ENCODE measurements at places on chromosomes 7 and 10.

DNA sequence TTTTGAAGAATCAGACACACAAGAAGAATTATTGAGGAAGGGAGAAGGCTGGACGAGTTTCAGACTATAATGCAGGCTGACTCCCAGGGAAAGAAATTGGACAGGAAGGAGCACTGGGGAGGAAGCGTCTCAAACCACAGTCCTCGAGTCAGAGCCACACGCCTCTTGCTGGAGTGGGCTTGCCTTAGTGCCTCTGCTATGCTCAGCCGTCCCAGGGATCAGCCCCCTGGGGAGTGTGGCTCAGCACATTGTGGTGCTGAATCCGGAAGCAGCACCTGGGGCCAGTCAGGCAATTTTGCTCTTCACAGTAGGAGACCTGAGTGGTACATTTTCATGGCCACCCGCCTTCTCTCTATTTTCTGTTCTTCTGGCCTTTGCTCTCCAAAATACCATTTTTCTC lies 67.4 kb upstream of the SLC35G1 start:
- DNase-seq: no peak

- no peak for DNase-seq
Observed at GRCh38 chr7:15323550-15323949, 238.3 kb downstream of the AGMO start.

- DNase-seq: no peak
Observed at GRCh38 chr7:111356941-111357340, 205.4 kb downstream of the IMMP2L start.

DNA sequence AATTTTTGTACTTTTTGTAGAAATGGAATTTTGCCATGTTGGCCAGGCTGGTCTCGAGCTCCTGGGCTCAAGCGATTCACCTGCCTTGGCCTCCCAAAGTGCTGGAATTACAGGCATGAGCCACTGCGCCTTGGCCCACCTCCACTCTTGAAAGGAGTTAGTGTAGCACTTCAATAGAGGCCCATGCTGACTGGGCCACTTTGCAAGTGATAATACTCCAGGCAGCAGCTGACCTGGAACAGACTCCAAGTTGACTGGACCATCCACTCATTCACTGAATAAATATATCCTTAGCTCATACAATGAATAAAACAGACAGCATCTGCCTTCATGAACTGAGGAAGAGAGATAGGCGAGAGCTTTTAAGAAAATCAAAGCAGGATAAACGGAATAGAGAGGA lies 14.7 kb downstream of the CPVL start:
- no peak for DNase-seq

- DNase-seq: no peak
Observed at GRCh38 chr7:13981070-13981469, 8.4 kb downstream of the ETV1 start.

DNA sequence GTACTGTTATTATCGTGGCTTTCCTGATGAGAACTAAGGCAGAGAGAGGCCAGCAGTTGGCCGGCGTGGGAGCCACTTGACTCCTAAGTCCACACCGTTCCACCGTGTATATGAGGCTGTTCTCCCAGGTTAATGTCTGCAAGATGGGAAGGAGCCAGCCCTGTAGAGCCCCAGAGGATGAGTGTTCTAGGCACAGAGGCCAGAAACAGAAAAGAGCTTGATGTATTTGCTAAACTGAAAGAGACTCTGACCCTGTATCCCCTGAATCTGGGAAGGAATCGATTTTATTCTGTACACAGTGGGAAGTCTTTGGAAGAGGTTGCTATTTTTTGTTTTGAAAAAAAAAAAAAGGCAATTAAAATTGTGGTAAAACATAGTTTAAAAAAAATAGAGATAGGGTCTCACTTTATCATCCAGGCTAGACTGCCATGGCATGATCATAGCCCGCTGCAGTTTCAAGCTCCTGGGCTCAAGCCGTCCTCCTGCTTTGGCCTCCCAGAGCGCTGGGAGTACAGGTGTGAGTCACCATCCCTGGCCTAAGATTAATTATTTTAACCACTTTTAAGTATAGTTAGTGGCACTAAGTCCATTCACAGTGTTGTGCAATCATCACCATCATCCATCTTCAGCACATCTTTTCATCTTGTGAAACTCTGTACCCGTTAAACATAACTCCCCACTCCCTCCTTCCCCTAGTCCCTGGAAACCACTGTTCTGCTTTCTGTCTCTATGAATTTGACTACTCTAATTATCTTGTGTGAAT lies 348.8 kb downstream of the SDK1 start:
- DNase-seq: no peak

GRCh38 chr7:91239171-91239604 lies 25.0 kb upstream of the FZD1 start:
- no peak for DNase-seq

DNA sequence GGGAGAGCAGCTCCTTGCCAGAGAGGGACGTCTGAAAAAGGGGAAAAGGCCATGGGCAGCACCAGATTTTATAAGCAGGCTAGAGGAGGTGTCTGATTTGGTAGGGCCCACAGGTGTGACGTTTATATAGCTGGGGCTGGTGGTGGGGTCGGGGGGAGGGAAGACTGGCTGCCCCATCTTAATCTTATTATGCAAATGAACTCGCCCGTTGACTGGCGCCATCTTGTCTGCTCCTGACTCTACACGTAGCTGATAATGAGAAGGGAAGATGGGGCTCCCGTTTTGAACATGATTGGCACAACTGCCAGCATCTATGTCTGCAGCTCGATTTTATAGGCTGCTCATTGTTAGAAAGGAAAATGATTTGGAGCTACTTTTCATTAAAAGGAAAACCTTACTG lies 28.6 kb upstream of the CADPS2 start:
- DNase-seq: no peak

- DNase-seq: no peak
Observed at GRCh38 chr7:33190688-33191304, 61.4 kb downstream of the BBS9 start.

DNA sequence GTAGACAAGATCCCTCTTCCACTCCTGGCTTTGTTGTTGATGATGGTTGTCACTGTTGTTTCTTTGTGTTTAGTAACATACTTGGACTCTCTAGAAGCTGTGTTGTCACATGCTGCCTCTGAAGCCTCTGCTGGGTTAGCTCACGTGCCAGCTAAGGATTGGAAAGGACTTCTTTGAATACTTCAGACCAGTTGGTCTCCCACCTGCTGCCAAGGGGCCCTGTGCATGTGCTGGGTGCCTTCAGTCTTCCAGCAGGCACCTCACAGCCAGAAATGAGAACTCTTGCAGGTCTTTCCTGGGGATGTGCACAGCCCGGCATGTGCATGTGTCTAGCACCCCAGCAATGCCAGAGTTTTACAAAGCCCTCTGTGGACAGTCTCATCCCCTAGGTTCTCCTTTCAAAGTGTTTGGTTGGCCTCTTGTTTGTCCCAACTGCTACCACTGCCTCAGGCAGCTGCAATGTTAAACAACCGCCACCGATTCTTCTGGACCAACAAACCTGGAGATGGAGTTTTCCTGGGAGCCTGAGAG lies 21.7 kb upstream of the NCAPG2 start:
- DNase-seq: no peak

- no peak for DNase-seq
Observed at GRCh38 chr7:44280636-44280992, 44.8 kb downstream of the CAMK2B start.

GRCh38 chr7:91396-92175 lies 100.8 kb upstream of the FAM20C start:
- DNase-seq: no peak

DNA sequence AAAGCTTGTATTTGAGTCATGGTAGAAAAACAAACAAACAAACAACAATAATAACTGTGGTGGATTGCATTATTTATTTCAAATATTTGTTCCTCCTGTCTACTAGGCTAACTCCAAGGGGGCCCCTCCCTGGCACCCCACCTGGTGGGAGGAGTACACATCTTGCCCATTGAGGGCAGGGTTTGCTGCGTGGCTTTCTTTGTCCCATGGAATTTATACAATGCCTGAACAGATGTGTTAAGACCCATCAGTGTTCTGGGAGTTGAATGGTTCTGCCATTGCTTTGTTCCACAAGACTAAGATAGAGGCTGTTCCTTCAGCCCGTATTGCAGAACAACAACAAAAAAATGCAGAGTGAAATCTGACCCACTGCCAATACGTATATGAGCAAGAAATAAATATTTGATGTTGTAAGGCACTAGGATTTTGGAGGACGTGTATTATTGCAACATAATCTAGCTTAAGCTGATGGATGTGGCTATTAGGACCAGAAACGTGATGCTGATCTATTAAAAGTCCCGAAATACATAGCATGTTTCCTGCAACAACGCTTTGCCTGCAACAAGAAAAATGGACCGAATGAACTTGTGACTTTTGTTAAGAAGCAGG lies 119.1 kb upstream of the JCAD start:
- DNase-seq: no peak

- DNase-seq: peak; percentile 30
Observed at GRCh38 chr7:121369462-121369861, 26.6 kb downstream of the FAM3C start.

GRCh38 chr10:5457741-5458140 lies 41.6 kb downstream of the CALML5 start:
- DNase-seq: no peak

GRCh38 chr10:111297351-111297848 lies 220.6 kb downstream of the ADRA2A start:
- no peak for DNase-seq

- no peak for DNase-seq
Observed at GRCh38 chr10:126928274-126928673, 23.0 kb downstream of the DOCK1 start.

- no peak for DNase-seq
Observed at GRCh38 chr7:116661865-116662264, 10.1 kb upstream of the MET start.

GRCh38 chr10:98259606-98260315 lies 8.2 kb downstream of the LOXL4 start:
- no peak for DNase-seq

DNA sequence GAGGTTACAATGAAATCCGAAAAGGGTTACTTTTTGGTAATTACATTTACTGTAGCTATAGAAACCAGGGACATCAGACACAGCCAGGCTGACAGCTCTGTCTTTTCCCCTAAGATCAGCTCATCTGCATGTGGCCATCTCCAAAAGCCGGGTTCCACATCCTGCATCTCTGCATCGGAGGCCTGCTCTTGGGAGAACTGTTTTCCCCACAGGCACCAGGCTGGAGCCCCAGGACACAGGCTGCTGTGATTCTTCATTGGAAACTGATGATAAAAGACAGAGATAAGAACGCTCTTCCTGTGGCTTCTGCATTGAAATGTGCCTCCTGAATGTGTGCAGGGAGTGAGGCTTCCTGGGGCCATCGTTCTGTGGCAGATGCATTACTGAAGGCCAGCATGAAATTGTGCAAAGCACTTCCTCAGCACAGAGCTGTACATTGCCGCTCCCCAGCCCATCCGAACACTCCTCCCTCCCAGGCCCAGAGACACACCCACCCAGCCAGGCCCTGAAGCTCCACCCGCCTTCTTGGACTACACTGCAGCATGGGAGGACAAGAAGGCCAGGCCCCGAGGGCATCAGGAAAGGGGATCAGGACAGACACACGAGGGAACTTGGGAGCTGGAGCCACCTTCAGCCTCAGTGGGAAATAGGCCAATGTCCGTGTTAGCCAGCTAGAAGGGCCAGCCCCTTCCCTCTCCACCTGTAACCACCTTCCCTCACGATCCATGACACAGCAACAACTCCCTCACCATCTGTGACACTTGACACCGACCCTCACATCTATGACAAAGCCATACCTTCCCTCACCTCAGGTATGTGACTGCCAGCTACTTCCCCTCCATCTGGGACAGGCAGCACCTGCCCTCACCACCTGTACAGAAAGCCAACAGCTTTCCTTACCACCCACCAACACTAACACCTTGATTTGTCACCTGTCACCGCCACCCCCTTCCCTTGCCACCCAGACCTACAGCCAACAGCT lies 113.2 kb downstream of the GRID1 start:
- DNase-seq: peak; percentile 3

DNA sequence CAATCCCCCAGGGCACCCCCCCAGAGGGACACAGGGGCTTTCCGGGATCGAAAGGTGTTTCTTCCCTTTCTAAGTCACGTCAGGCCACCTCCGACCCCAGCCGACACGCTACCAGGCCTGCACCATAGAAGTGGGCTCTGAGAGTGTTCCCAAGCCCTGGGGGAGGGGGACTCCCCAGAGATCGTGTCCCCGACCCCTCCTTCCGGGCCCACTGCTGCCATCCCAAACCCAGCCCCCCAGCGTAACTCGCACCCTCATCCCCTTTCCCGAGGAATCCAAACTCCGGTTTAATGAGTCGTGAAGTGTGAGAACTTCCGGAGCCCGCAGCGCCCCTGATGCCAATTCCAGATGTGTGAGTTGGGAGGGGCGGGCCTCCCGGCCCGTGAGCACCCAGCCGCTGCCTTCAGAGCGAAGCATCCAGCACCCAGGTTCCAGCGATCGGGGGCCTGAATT lies 11.3 kb downstream of the UNCX start:
- no peak for DNase-seq

- DNase-seq: no peak
Observed at GRCh38 chr10:16186564-16186963, 250.2 kb upstream of the PTER start.

GRCh38 chr10:2871673-2872219 lies 195.6 kb upstream of the PFKP start:
- DNase-seq: no peak
